ENCODE measurements at places on chromosomes 7 and 10. TPM values are rescaled to one million over a fixed set of nuclear protein-coding genes. Genes with fewer than 3 reads are reported as not detected.

- peaks cover 41% of the 10 kb centered on the region for H3K27me3 ChIP-seq
- no peak overlapping the region for H3K27ac ChIP-seq
- H3K4me1 ChIP-seq = peaks cover 2% of the 10 kb centered on the region
- no peaks in the 10 kb centered on the region for H3K36me3 ChIP-seq
Observed at GRCh38 chr10:114412907-114413797, 8.8 kb upstream of the AFAP1L2 start.

Gene CALML5
- not detected for total RNA-seq

GRCh38 chr10:103458720-103459119 lies at the start of gene CALHM1:
TSS of gene CALHM1 (minus strand) at chr10:103458900. CDS start at chr10:103458751, 149 bp downstream.
- peaks cover 2% of the 10 kb centered on the region for H3K27me3 ChIP-seq
- peak within 1 kb of the TSS; percentile 29 for H3K27ac ChIP-seq
- DNase-seq = no peak
- no peak within 1 kb of the TSS for H3K4me3 ChIP-seq
- H3K36me3 ChIP-seq = no peaks in the 10 kb centered on the region
- peaks cover 12% of the 10 kb centered on the region for H3K4me1 ChIP-seq

DNA sequence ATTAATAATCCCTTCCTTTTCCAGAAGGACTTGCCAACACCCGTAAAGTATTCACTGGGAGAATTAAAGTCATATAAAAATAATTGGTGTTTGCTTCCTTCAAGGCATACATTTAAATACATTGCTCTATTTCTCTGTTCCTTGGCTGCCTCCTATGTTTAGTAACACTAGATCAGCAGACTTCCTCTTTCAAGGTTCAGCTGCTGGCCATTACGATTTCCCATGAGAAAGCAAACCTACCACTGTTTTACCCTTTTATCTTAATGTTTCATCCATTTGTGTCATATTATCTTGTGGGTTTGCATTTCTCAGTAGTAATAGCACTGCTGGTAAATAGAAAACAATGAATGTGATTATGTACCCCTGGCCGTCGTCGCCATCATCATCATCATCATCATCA lies 313.8 kb upstream of the BMPER start:
- no peaks in the 10 kb centered on the region for H3K4me1 ChIP-seq
- no peak overlapping the region for H3K27ac ChIP-seq
- DNase-seq = no peak
- H3K36me3 ChIP-seq = no peaks in the 10 kb centered on the region

DNA sequence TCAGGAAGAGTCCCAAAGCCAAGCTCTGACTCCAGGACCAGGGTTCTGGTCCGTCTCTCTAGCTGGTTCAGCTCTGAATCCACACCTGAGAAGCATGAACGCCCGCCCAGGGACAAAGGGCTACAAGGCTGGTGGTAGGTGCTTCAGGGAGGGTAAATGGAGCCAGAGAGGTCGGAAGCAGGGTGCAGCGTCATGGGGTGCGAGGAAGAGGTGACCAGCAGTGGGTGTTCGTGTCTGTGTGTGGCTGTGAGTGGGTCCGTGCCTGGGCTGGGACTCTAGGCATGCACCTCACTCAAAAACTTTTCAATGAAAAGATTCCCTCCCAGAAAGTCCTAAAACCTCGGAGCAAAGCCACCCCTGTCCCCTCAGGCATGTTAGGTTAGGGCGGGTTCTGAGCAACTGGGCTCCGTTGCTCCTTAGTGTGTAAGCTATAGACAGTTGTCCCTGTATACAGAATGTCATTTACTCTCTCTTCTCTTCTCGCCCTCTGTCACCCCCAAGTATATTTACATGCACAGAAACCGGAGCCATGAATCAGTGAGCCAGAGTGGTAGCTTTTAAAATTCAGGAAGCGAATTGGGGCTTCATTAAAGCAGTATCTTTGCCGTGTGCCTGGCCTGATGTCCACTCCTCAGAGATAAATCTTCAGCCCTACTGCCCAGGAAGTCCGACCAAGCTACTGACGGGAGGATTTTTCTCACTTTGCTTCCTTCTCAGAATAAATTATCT lies 12.3 kb upstream of the GATA3 start:
- H3K36me3 ChIP-seq = peaks cover 29% of the 10 kb centered on the region
- DNase-seq = no peak
- peak overlapping the region; percentile 2 for H3K4me3 ChIP-seq

GRCh38 chr7:151851145-151851751 lies 25.7 kb downstream of the PRKAG2 start:
- peaks cover 2% of the 10 kb centered on the region for H3K27me3 ChIP-seq
- no peaks in the 10 kb centered on the region for H3K36me3 ChIP-seq
- H3K4me3 ChIP-seq = peak overlapping the region; percentile 45

- no peak for DNase-seq
- no peaks in the 10 kb centered on the region for H3K4me1 ChIP-seq
- H3K36me3 ChIP-seq = no peaks in the 10 kb centered on the region
- H3K4me3 ChIP-seq = no peak overlapping the region
- peaks cover 32% of the 10 kb centered on the region for H3K27me3 ChIP-seq
Observed at GRCh38 chr10:11856678-11857077, 33.5 kb downstream of the PROSER2 start.

GRCh38 chr10:104036069-104036384 lies 49.7 kb downstream of the COL17A1 start:
- H3K27me3 ChIP-seq = no peaks in the 10 kb centered on the region
- no peak overlapping the region for H3K4me3 ChIP-seq
- no peaks in the 10 kb centered on the region for H3K4me1 ChIP-seq
- no peak for DNase-seq
- no peak overlapping the region for H3K27ac ChIP-seq

- H3K4me3 ChIP-seq = no peak overlapping the region
- peaks cover 7% of the 10 kb centered on the region for H3K27me3 ChIP-seq
- no peak overlapping the region for H3K27ac ChIP-seq
- no peak for DNase-seq
Observed at GRCh38 chr10:104059364-104059763, 26.3 kb downstream of the COL17A1 start.

GRCh38 chr7:94049615-94050014 lies 45.5 kb upstream of the BET1 start:
- H3K27me3 ChIP-seq = peaks cover 15% of the 10 kb centered on the region

DNA sequence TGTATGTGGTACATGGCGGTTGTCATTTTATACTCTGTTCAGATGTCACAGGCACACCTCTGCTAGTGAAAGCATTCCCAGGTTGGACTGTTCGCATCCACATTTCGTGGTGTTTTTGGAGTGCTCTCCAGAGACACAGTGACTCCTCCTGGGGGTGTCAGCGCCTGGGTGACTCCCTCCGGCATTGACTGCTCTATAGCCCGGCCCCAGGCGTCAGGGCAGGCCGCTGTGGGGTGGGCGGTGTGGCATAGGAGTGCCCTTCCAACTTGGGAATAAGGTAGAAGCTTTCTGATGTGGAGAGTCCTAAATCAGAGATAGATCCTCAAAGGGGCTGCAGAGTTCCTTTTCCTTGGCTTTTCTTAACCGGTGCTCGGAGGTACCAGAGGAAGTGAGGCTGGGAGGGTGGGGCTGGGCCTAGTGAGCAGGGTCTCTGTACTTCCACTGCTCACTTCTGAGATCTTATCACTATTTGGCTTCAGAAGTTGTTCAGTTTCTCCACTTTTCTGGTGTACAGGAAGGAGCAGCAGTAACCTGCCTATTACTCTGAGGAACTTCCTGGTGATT lies 32.3 kb downstream of the CCNY start:
- no peak for DNase-seq
- no peak overlapping the region for H3K4me3 ChIP-seq
- H3K4me1 ChIP-seq = peaks cover 29% of the 10 kb centered on the region
- no peak overlapping the region for H3K27ac ChIP-seq

DNA sequence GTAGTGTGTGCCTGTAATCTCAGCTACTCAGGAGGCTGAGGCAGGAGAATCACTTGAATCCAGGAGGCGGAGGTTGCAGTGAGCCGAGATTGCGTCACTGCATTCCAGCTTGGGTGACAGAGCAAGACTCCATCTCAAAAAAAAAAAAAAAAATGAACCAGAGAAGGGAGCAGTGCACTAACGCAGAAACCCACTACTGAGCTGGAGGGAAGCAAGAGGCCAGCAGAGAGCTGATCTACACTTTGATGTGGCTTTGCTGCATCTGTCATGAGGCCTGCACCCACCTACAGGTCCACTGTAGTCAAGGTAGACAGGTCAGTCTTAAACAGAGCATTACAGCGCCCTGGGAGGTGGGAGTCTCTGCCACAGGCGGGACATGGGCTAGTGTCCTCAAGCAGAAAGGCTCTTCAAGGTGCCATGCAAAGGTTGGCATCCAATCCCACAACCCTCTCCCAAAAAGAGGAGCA lies 30.0 kb downstream of the MAT1A start:
- H3K4me1 ChIP-seq = no peaks in the 10 kb centered on the region
- DNase-seq = no peak
- H3K27me3 ChIP-seq = peaks cover 6% of the 10 kb centered on the region

GRCh38 chr10:10792681-10793080 lies 225.0 kb upstream of the CELF2 start:
- H3K27ac ChIP-seq = no peak overlapping the region
- no peak for DNase-seq
- no peak overlapping the region for H3K4me3 ChIP-seq
- no peaks in the 10 kb centered on the region for H3K36me3 ChIP-seq
- no peaks in the 10 kb centered on the region for H3K4me1 ChIP-seq
- peaks cover 14% of the 10 kb centered on the region for H3K27me3 ChIP-seq

DNA sequence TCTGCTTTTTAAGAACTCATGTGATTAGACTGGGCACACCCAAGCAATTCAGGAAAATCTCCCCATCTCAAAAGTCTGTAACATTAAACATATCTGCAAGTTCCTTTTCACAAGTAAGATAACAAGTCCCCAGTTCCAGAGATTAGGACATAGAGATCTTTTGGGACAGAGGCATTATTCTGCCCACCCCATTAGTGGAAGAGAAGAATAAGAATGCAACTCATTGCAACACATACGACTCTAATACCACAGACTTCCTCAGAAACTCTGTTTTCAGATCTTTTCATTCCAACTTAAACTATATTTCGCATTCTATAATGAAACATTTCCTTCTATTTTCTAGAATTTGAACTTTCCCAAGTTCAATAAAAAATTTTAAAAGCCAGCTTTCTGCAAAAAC lies 137.7 kb downstream of the SEMA3C start:
- no peaks in the 10 kb centered on the region for H3K36me3 ChIP-seq
- no peak for DNase-seq
- no peaks in the 10 kb centered on the region for H3K27me3 ChIP-seq
- no peak overlapping the region for H3K27ac ChIP-seq

Gene ANKRD61
- total RNA-seq = 0.25 TPM

DNA sequence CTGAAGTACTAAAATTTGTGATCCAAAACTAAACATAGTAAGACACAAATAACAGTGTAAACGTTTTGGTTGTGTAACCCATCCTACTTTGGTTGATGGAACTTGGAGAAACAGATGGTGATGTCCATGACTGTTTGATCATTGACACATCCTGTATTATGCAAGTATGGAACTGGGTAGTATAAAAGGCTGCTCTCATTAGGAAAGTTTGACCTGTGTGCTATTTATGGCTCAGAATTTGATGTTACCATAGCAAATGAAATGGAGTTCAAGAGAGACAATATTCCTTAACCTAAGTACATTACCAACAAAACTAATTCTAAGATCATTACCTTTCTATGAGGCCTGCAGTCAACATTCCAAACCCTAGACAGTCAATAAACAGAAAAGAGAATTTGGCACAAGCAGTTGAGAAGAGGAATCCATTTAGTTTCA lies 39.9 kb downstream of the DKK1 start:
- DNase-seq = no peak
- no peaks in the 10 kb centered on the region for H3K27me3 ChIP-seq
- no peak overlapping the region for H3K27ac ChIP-seq
- no peaks in the 10 kb centered on the region for H3K36me3 ChIP-seq
- no peaks in the 10 kb centered on the region for H3K4me1 ChIP-seq

GRCh38 chr10:759898-760477 lies 70.5 kb upstream of the DIP2C start:
- H3K4me3 ChIP-seq = no peak overlapping the region
- H3K4me1 ChIP-seq = no peaks in the 10 kb centered on the region
- H3K27ac ChIP-seq = no peak overlapping the region

Gene DNAJB6
- total RNA-seq = 125 TPM
